ENCODE measurements at places on chromosomes 2 and 18.

DNA sequence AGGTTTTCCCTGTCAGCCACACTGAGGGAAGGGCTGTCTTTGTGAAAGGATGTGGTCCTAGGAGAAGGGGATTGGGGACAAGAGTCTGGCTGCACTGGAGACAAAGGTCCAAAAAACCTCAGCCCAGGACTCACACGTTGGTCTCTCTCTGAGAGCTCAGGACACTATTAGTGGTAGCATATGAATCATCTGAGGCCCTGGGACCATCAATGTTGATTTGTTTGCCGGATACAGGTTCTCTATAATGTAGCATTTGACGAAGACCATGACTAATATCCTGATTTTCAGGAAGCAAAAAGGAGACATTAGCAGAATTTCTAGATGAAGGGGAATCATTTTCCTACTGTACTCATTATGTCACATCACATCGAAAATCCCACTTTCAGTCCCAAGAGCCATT is 22.2 kb upstream of the DNAH6 start:
- DNase-seq: peak; percentile 54

- DNase-seq: no peak
Measured at GRCh38 chr2:28348149-28348567, 44.5 kb upstream of the FOSL2 start.

DNA sequence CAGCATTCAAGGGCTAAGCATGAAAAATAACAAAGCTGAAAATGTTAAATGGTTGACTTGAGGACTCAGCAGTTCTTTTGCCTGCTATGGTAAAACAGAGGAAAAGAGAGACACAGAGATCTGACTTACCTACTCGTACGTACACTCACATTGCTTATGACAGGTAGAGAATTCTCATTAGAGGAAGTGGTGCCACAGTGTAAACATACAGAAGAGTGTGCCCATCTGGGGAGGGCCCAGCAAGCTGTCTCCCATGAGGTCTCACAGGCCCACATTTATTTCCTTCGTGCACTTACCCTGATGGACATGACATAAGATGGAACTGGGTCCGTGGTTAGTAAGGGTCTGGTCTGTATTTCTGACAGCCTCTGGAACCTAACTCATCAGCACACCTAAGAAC is 729.1 kb downstream of the BCL11A start:
- DNase-seq: no peak

DNA sequence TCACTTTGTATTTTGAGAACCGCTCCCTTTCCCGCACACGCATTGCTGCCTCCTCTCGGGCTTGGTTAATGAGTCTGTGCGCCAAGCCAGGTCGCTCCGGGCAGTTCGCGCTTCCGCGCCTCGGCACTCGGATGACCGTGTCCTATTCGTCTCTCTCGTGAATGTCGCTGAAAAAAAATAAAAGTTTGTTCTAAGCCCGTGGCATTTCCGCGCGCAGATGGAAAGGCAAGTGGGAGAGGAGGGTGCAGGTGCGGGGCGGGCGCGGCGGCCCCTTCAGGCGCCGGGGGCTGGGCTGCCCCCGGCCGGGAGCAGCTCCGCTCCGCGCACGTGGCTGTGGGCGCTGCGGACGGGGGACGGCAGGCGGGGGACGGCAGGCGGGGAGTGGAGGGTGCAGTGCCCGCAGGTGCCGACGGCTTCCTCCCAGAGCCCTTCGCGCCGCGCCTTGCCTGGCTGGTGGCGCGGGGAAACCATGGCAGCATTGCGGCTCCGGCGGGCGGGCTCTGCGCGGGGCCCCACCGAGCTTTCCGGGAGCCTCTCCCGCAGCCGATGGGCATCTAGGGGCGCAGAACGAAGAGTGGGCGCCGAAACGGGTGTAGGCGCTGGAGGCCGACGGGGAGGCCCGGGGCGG is 159.6 kb upstream of the SIX2 start:
- no peak for DNase-seq

- DNase-seq: no peak
Measured at GRCh38 chr2:98509542-98510321, 65.1 kb downstream of the INPP4A start.

GRCh38 chr18:63087421-63088230 is 231.9 kb downstream of the BCL2 start:
- DNase-seq: no peak

- DNase-seq: no peak
Measured at GRCh38 chr18:34522603-34523002, 187.5 kb upstream of the DTNA start.

DNA sequence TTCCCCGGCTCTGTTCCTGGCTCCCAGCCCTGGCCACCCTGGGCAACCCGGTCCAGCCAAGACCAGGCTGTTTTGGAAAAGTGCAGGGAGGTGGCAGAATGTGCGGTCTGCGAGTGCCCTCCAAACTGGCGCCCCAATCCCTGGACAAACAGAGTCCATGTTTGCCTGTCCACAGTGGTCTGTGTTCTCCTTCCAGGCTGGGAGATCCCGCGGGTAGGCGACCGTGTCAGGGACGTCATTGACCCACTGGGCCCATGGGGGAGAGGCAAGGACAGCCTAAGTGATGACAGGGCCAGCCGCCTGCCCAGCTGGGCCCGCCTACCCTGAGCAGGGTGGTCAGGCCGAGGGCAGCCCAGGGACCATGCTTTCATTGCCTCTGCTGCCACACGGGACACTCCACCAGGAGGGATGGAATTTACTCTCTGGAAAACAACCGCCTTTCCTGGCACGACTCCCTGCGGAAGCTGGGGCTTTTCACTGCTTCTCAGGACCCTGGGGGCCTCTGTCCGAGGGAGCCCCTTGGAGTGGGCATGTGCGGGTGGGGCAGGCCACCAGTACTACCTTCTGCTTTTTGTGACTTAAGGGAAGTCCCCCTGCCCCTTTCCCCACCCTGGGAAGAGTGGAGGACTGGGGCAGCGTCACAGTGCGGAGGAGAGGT is 20.1 kb downstream of the CYP26B1 start:
- no peak for DNase-seq

GRCh38 chr18:70058916-70059315 is 111.2 kb upstream of the CD226 start:
- DNase-seq: no peak

DNA sequence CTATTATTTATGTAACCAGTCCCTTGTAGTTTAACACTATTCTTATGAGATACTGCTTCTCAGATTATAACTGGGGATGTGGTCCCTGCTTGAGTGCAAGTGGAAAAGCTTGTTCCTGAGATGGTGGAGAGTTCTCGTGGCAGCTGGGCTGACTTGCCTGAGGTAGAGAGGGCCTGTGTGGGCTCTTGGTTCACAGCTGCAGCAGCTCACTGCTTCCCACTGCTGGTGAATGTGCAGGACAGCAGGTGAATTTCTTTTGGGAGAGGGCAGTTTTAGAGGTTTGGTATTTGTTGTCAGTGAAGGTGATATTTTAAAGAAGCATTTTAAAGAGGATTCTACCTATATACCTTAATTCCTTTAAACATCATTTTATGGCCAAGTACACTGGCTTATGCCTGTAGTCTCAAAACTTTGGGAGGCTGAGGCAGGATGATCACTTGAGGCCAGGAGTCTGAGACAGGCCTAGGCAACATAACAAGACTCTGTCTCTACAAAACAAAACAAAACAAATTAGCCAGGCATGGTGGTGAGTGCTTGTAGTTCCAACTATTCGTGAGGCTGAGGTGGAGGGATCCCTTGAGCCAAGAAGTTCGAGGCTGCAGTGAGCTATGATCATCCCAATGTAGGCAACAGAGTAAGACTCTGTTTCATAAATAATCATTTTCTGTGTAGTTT is 94.8 kb downstream of the MTA3 start:
- peak; percentile 42 for DNase-seq

DNA sequence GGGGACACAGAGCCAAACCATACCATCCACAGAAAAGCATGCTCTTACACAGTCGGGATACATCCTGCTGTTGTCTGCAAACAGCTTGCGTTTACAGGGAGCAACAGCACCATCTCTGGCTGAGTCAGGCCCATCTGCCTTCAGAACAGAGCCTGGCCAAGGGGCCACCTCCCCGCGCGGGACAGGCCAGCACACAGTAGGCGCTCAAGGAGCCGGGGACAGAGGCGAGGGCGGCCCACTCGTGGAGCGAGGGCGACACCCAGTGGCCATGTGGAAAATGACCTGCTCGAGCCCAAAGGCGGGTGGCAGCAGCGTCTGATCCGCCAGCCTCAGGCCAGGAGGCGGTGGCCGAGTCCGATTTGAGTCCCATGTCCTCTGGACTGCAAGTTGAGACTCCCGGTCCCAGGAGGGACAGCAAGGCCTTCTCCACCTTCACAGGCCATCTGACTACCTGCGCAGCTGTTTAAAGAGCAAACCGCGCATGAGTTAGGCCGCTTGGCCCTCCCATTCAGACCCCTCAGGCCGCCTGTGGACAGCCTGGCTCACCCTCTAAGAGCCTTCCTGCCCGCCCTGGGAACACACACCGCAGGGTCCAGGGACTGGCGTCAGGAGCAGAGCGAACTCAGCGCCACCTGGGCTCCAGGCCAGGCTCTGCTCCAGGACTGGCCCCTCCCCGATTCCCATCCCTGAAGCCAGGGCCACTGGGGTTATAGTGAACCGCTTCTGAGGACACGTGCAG is 38.3 kb downstream of the TTC32 start:
- no peak for DNase-seq

DNA sequence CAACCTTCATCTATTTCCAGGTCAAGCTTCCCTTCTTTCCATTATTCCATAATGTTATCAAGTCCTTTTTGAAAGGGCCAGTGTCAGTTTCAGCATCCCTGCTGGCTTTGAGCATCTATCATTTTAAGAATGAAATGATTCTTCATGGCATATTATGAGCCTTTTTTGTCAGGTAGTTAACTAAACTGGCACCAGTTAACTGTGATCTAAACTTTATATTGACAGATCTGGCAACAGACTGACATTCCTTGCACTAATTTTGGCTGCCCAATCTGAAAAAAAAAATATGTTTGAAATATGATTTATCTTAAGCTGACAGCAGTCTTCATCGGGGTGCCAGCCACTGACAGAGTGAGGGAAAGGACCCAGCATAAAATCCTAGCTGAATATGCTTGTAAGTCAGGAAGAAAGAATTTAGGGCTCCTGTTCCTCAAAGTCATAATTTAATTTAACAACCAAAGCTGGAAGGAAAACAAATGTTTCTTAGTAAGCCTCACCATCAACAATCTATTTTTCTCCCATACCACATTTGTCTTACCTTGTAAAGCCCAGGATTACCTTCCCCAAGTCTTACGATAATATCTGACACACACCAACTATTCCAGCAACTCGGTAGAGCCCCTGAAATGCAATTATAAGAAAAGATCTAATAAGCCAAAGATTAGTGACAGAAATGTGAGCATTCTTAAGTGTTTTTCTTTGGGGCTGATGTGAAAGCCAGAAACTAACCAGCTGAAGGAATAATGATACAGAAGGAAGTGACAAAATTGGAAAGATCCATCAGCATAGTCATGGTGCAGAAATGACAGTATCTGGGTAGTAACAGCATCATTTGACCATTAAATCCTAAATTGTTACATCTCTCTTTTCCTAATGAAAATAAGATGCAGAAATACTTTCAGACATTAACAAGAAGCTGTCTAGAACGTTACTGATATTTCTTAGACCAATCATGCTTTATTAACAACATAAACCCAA is 228.1 kb downstream of the RBM43 start:
- no peak for DNase-seq

DNA sequence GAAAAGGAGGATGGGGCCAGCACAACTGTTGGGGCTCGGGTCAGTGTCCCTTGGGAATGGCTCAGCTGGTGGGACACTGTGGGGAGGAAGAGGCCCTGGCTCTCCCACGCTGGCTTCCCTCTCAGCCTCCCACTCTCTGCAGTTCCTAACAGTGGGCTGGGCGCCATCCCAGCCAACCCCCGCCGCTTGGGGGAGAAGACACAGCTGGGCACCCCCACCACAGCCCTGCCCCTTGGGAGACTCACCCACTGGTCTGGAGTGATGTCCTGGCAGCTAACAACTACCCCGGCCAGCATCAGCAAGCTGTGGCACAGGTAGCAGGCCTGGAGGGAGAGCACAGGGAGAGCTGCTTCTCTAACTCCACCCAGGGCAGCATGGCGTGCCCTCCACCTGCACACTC is 8.3 kb upstream of the SEMA4C start:
- DNase-seq: no peak

- no peak for DNase-seq
Measured at GRCh38 chr2:127577973-127578372, 42.5 kb downstream of the MYO7B start.

GRCh38 chr2:45466053-45466452 is 145.0 kb downstream of the SRBD1 start:
- no peak for DNase-seq

GRCh38 chr2:172905937-172906811 is 169.5 kb upstream of the MAP3K20 start:
- no peak for DNase-seq

DNA sequence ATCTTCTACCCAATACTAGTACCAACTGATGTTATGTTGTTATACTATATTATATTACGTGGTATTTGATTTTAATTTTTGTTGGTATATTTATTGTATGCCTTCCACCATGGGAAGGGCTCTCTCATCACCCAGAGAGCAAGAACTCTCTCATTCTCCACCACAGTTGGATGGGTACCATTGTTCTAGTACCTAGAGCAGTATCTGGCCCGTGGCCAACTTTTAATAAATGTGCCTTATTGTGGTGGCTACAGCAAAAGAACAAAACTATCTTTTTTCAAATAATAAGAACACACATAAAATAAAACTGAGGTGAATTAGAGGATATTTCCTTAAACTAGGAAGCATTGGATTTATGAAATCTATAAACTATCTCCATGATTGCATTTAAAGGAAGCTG is 71.8 kb downstream of the PID1 start:
- no peak for DNase-seq

- peak; percentile 96 for DNase-seq
Measured at GRCh38 chr2:85772019-85772745, 18.4 kb downstream of the ATOH8 start.

DNA sequence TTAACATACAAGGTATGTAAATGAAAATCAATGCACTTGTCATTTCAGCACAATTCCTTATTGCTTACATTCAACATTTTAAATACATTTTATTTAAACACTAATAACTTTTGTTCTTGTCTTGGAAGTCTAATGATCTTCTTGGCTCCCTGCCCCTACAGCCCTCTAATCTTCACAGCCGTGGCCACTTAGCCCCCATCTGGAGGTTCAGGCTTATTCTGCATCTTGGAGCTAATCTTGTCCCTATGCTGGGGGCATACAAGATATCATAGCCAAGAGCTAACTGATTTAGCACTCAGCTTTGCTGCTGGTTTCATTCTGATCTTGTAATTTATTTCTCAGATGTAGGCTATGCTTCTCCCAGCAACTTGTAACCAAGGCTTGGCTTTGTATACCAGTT is 140.8 kb downstream of the TMEFF2 start:
- DNase-seq: no peak

Data from glomerular endothelial cell (primary cell).